Activated naive CD8-positive, alpha-beta T cell treated with anti-CD3 and anti-CD28 coated beads, Interleukin-2, amount 10 ng/mL, durations not matched to agents 7 days and 5 days (primary cell): ENCODE measurements at places on chromosomes 11 and 22. TPM values are rescaled to one million over a fixed set of nuclear protein-coding genes. Genes with fewer than 3 reads are reported as not detected.

- H3K27ac ChIP-seq: no peak overlapping the region
- H3K4me1 ChIP-seq: peaks cover 12% of the 10 kb centered on the region
- no peaks in the 10 kb centered on the region for H3K36me3 ChIP-seq
- H3K4me3 ChIP-seq: no peak overlapping the region
- DNase-seq: no peak
Measured at GRCh38 chr22:29886596-29886995, 3.6 kb downstream of the MTMR3 start.

GRCh38 chr11:69481393-69481844, at the start of gene LINC01488:
TSS of gene LINC01488 (plus strand) at chr11:69481663.
- no peaks in the 10 kb centered on the region for H3K36me3 ChIP-seq
- DNase-seq: no peak
- peaks cover 2% of the 10 kb centered on the region for H3K27me3 ChIP-seq
- H3K4me3 ChIP-seq: no peak within 1 kb of the TSS
- H3K27ac ChIP-seq: no peak within 1 kb of the TSS

DNA sequence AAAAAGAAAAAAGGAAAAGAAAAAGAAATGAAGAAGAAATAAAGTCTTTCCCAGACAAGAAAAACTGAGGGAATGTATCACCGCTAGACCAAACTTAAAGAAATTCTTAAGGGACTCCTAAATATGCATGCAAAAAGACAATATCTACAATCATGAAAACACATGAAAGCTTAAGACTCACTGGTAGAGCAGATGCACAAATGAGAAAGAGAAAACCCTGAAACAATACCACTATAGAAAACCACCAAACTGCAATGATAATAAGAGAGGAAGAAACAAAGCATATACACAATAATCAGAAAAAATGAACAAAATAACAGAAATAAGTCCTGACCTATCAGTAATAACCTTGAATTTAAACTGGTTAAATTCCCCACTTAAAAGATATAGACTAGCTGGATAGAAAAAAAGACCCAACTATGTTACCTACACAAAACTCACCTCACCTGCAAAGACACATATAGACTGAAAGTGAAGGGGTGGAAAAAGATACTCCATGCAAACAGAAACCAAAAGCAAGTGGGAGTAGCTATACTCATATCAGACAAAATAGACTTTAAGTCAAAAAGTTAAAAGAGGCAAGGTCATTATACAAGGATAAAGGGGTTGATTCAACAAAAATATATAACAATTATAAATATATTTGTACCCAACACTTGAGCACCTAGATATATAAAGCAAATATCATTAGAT, 61.3 kb upstream of the NARS2 start:
- no peak for DNase-seq
- H3K27me3 ChIP-seq: peaks cover 5% of the 10 kb centered on the region
- H3K4me3 ChIP-seq: peak overlapping the region; percentile 4
- H3K4me1 ChIP-seq: peaks cover 5% of the 10 kb centered on the region
- peaks cover 5% of the 10 kb centered on the region for H3K36me3 ChIP-seq

DNA sequence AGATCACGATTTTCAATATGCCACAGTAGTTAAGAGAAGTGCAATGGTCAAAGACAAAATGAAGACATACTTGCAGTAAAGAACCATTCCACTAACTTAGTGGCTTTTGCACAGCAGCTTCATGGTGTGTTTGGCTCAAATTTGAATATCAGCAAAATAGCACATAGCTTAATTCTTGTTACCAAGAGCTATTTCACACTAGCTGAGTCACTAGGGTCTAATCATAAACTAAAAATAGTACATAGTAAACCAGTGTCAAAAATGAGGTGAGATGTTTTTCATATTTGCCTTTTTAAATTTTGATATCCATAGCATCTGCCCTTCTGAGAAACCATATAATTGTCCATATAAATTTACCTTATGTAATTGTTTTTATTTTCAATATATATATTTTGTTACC, 325.0 kb upstream of the LUZP2 start:
- no peak overlapping the region for H3K4me3 ChIP-seq
- no peaks in the 10 kb centered on the region for H3K4me1 ChIP-seq
- no peaks in the 10 kb centered on the region for H3K27me3 ChIP-seq
- no peak overlapping the region for H3K27ac ChIP-seq
- DNase-seq: no peak

TMEM151A gene
- total RNA-seq: not detected

VSIG2 gene
- total RNA-seq: not detected

CSTF3 gene
- 29.5 TPM for total RNA-seq

EIF4ENIF1 gene
- total RNA-seq: 38.6 TPM
